ENCODE measurements at places on chromosomes 16 and 17.

DNA sequence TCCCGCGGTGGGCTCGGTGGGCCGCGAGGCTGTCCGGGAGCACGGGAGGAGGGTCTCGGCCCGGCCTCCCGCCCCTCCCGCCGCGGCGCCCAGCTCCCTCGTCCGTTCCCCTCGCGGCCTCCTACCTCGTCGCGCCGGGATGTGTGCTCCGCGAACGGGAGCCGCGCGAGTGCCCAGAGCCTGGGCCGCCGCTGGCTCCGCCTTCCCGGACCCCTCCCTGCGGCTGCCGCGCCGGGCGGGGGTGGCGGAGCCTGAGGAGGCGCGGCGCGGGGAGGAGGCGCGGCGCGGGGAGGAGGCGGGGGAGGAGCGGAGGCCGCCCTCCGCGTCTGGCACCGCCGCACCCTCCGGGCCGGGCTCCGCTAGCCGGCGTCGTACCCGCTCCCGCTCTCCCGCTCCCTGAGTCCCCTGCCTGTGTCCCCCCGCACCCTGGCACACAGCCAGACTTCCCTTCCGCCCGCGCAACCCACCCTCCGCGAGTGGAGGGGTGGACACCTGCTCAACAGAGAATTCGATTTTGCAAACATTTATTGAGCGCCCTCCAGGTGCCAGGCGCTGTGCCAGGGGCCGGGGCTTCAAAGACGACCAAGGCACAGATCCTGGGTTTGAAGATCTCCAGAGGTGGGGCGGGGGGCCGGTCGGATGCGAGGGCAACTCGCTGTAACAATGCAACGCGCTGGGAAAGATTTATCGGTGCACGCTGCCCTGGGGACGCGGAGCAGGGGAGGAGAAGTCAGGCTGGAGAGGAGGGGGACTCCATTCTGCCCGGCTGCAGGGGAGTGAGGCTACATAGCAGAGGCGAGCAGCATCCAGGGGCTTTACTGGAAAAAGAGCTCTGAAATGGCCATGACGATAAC, at the start of gene MPP3:
Gene MPP3, minus strand, starts transcription at position 171 of the 854 bp plus-strand sequence. CDS start 1,240 bp downstream, outside the sequence.
- peak; percentile 15 for DNase-seq

DNA sequence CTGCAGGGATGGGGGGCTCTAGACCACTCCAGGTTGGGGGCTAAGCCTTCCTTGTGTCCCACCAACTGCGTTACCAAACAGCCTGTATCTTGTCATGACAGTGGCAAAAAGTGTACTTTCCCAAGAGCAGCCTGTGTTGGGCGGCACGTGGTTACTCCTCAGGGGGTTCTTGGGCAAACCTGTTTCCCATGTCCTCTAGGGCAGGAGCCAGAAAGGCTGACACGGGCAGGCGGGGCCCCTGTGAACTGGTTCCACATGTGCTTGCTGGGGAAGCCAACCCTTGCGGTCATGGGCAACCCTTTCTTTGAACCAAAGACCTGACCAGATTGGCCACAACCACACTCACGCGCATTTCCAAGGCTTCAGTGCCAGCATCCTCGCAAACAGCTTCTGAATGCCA, 228.5 kb downstream of the RBFOX3 start:
- DNase-seq, result no peak

- no peak for DNase-seq
These were observed 3.3 kb upstream of the NUDT16L1 start for GRCh38 chr16:4689864-4690704.

DNA sequence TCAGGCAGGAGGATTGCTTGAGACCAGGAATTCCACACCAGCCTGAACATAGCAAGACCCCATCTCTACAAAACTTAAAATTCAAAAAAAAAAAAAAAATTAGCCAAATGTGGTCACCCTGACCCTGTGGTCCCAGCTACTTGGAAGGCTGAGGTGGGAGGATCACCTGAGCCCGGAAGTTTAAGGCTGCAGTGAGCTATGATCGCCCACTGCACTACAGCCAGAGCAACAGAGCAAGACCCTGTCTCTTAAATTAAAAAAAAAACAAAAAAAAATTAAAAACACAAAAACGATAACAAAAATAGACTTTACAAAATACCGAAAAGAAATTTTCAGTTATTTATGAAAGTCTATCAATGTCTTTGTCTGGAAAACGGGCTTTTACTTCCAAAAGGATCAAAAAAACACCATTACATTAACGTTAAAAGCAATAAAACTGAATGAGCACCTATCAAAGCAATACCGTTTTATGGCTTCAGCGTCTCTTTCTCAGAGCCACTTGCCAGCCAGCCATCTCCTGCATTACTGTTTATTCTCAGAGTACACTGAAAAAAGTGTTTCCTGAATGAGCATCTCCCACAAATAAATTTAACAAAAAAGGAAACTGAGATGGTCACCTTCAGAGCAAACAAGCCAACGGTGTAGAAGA, 6.1 kb downstream of the USP7 start:
- no peak for DNase-seq

DNA sequence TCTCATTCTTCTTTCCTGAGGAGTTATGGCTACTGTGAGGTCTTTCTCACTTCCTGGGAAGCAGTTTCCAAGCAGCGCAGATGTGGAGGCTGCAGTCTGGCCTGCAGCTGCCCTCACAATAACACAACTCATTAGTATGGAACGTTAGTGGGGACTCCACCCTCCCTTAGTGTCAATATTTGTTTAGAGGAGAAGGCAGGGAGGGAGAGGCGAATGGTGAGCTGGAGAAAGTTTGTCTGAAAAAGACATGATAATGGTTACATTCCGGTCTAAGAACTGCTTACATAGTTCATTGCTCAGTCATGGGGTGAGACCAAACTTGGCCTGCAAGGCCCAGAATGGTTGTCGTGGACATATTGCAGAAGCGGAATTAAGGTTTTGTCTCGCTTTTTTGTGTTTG, 170.2 kb downstream of the HS3ST3B1 start:
- no peak for DNase-seq

- no peak for DNase-seq
These were observed 4.6 kb upstream of the STARD3 start for GRCh38 chr17:39632153-39632941.

DNA sequence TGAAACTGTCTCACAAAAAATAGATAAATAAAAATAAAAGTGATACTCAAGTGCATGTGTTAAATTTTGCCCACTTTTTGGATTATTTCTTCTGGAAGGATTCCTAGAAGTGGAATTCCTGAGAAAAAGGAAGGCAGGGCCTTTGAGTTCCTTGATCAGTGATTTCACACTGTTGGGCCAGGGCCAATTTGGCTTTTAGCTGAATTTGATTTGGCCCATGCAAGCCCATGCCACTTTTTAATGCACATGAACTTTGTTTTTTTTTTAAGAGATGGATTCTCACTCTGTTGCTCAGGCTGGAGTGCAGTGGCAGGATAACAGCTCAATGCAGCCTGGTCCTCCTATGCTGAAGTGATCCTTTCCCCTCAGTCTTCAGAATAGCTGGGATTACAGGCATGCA, 96.3 kb downstream of the TNFRSF13B start:
- no peak for DNase-seq

DNA sequence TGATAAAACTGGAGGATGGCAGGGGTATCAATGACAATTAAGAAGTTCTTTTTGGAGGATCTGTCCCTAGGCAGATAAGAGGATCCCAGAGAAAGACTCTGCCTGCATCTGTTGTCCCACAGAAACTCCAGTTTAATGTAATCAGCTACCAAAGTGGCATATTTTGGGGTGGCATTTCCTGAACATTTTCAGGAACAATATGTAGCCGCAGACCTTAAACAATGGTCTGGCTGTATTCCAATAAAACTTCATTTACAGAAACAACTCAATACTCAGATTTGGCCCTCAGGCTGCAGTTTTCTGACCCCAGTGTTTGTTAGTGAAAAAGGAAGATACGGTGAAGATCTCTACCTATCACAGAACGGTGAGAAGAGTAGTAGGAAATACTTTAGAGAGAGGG, 46.1 kb downstream of the KCNJ16 start:
- no peak for DNase-seq

DNA sequence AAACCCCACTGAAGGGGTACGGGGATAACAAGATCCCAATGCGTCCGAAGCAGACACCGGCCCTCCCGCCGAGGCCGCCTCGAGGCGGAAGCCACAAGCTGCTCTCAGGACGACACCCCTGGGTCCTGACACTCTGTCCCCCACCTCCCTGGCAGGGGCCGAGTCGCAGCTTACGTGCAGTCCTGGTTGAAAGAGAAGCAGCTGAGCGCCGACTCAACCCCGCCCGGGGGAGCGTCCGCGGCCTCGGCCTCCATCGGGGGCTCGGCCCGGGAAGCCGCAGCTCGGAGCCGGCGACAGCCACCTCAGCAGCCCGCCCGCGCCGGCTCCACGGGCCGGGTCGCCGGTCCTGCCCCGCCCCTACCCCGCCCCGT, at the start of gene WIPI1:
Gene WIPI1, minus strand, starts transcription at position 329 of the 371 bp plus-strand sequence. Its CDS starts 75 bp downstream, at position 254.
- no peak for DNase-seq

- no peak for DNase-seq
These were observed 46.3 kb downstream of the PRKCA start for GRCh38 chr17:66348584-66349165.

DNA sequence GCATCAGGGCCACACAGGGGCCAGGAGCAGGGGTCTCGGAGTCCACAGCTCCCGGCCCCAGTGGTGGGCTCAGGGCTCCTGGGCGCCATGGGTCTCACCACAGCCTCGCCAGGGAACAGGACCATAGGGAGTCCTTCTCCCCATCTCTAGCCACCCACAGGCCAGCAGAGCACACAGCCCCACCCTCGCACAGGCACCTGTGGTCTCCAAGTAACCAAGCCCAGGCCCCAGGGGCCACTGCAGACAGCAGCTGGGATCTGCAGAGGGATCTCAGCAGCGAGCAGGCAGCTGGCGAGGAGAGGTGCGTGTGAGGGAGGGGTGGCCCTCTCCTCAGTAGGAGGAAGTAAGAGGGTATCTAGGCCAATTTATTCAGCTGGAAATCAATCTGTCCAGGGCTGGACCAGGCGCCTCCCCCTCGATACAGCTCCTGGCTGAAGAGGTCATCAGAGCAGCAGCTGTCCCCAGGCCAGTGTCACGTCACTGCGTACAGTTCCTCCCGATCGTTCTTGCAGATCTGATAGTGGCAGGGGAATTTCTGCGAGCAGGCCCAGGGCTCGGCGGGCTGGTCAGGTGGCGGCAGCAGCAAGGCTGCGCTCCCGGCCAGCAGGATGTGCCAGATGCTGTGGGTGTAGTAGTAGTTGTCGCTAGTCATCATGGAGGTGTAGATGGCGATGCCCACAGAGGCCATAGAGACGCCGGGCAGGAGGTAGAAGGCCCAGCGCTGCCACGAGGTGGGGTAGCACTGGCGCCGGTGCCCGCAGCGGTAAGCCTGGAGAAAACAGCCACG, 1.4 kb upstream of the MRPL28 start:
- DNase-seq, result no peak

DNA sequence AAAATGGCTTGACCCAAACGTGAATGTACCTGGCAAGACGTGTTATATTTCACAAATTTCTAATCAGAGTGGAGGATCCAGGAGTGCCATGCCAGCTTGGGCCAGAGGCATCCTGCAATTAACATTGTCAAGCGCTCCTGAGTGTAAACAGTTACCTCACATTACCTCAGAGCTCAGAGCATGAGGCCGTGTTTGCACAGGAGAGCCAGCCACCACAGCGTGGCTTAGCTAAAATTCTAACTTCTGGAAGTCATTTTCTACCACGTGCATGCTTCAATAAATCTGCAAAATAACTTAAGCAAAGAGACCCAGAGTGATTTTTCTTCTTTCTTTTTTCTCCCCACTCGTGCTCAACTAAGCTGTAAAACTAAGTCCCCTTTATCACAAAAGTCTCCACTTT, 769.0 kb downstream of the KCNJ2 start:
- no peak for DNase-seq

DNA sequence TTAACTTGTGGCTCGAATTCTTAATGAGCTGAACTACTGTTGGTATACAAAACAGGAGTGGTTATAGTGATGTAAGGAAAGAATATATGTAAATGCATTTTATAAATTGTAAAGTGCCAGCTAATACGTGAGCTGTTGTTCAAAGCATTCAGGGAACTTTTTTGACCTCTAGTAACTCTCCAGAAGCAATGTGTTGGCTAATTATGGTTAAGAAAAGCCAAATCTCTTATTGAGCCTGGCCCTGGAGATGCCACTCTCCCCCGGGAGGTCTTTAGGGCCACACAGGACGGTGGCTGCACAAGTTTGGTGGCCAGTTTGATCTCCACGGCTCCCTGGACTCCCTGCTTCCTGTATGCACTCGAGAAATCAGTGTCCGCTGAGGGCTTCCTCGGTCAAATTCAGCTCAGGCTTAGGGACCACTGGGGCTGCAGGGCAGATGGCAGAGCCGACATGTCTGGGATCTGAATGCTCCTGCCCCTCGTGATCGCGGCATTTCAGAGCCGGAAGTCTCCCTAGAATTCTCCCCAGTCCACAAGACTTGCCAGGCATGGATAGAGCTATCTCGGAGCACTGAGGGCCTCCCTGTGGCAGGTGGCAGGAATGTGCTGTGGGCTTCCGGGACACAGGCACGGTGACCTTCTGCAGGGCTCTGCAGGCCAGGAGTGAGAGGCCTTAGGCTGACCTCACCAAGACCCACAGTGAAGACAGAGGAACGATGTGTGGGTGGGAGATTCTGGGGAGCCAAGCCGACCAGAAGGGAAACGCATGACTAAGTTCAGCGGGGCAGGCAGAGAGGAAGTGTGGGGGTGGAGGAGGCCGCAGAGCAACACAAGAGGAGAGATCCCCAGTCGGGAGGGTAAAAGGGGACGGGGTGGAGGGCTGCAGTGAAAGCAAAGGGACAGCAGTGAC, 18.6 kb upstream of the PITPNM3 start:
- peak; percentile 65 for DNase-seq

GRCh38 chr17:78687125-78687524, 94.9 kb downstream of the CYTH1 start:
- DNase-seq, result no peak
